ENCODE measurements at places on chromosomes 13 and 19.
A peak's percentile ranks its signal among the peaks of the same experiment; 100 is the strongest.

DNA sequence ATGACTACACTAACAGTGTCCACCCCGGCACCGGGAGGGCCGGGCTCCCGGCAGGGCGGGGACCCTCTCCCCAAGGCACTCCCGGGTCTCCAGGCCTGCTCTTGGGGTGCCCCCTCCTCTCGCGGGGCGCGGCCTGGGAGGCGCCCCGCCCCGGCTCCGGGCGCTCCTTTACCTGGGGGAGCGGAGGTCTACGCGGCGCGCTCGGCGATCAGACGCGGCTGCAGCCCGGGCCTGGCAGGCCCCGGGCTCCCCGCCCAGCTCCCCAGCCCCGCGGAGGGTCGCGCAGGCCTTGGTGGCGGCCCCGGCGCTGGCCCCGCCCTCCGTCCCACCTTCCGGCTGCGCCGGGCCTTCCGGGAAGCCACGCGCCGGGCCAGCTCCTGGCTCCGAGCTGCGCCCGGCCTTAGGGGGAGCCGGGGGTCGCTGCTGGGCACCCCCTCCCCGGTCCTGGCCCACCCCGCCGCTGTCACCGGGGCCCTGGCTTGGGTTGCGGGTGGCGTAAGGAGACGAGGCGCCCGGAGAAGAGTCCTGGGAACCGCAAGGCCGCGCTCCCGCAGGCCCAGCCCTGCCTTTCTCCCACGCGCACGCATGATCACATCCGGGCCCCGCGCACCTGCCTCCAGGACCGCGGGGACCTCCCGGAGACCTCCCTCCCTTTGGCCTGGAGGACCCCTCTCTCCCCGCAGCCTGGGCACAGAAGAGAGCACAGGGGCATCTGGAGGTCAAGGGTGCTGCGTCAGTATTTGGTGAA is at the start of gene C19orf12:
Gene C19orf12 (minus strand): TSS at position 309 of the 748 bp plus-strand sequence. CDS start 6,848 bp downstream, outside the sequence.
- peak; percentile 44 for DNase-seq

GRCh38 chr19:2478278-2478755 is 2.4 kb downstream of the GADD45B start:
- DNase-seq: no peak

GRCh38 chr13:40792284-40793051 is 3.1 kb downstream of the SLC25A15 start:
- DNase-seq: no peak

DNA sequence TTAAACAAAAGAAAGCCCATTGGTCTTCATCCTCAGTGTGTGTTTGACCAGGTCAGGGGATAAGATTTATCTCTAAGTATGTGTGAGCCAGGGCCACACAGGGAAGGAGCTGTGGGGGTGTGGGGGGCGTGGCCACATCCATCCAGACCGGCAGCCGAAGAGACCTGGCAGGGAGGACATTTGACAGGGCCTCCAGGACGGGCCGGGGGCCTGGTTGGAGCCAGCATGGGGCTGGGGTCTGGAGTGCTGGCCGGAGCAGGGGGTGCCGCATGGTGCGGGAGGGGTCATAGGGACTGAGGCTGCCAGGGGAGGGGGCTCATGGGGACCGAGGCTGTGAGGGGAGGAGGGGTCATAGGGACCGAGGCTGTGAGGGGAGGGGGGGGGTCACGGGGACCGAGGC is 20.4 kb upstream of the GNA15 start:
- DNase-seq: no peak
